Activated CD4-positive, alpha-beta T cell treated with anti-CD3 and anti-CD28 coated beads for 36 hours (primary cell): ENCODE measurements at places on chromosomes 1 and 21. TPM values are rescaled to one million over a fixed set of nuclear protein-coding genes. Genes with fewer than 3 reads are reported as not detected.

TSSK3 gene
- 1.6 TPM for total RNA-seq

GRCh38 chr1:7036386-7036785 is 251.1 kb downstream of the CAMTA1 start:
- DNase-seq: no peak

GRCh38 chr1:209769171-209769904 is 13.5 kb downstream of the TRAF3IP3 start:
- peak; percentile 88 for DNase-seq

DNA sequence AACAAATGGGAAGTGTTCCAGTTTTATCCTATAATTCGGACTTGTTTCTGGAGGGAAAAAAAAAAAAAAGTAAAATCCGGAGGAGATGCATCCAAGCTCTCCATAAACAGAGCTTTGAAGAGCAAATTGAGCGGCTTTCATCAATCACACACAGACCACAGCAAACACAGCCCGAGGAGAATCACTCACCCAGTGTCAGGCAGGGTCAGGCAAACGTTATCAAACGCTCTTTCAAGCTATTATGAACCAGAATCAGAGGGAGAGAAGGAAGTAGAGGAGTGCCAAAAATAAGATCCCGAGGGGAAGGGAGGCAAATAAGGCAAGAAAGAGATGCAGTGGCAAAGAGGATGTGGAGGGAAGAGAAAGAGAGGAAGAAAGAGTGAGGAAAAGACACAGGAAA is 188.3 kb upstream of the CAMK1G start:
- DNase-seq: no peak

TP53BP2 gene
- total RNA-seq: 56.2 TPM

- DNase-seq: peak; percentile 22
Measured at GRCh38 chr1:107140703-107141490, at the start of gene NTNG1. NTNG1 (plus strand) TSS chr1:107141039.

ZC3H11A gene
- total RNA-seq: 92.8 TPM

GRCh38 chr1:188825471-188825870 is 1652.2 kb downstream of the BRINP3 start:
- DNase-seq: no peak

GRCh38 chr1:174058624-174059023 is 36.5 kb upstream of the RC3H1 start:
- no peak for DNase-seq

- no peak for DNase-seq
Measured at GRCh38 chr1:12609469-12610003, 8.5 kb downstream of the DHRS3 start.

RNF19B gene
- total RNA-seq: 23.9 TPM

DNA sequence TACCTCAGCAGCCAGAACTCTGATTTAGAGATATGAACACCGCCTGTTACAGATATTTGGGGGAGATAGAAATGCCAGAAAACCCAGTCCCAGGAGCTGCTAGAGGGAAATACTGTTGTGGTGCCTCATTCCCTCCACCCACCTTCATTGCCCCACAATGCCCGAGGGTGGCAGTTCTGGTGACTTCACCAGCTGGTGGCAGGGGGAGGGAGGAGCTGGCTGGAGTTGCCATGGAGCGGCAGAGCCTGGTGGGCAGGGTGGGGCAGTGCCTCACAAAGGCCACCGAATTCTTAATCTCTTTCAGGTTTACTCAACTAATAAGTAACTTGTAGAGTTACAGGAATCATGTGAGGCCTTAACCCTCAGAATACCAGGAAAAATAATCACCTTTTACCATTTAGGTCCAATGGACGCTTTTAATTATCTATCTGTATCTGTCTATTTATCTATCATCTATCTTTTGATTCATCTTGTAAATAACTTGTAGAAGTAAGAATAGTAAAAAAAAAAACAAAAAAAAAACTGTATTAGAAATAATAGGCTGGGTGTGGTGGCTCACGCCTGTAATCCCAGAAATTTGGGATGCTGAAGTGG is 11.7 kb upstream of the S100A11 start:
- DNase-seq: peak; percentile 83
